ENCODE measurements at places on chromosomes 4 and X.

GRCh38 chr4:13673167-13673566 is 45.6 kb upstream of the BOD1L1 start:
- DNase-seq = no peak
- no peak overlapping the region for H3K27ac ChIP-seq
- no peaks in the 10 kb centered on the region for H3K36me3 ChIP-seq
- peaks cover 12% of the 10 kb centered on the region for H3K27me3 ChIP-seq
- no peaks in the 10 kb centered on the region for H3K4me1 ChIP-seq
- no peak overlapping the region for H3K4me3 ChIP-seq

DNA sequence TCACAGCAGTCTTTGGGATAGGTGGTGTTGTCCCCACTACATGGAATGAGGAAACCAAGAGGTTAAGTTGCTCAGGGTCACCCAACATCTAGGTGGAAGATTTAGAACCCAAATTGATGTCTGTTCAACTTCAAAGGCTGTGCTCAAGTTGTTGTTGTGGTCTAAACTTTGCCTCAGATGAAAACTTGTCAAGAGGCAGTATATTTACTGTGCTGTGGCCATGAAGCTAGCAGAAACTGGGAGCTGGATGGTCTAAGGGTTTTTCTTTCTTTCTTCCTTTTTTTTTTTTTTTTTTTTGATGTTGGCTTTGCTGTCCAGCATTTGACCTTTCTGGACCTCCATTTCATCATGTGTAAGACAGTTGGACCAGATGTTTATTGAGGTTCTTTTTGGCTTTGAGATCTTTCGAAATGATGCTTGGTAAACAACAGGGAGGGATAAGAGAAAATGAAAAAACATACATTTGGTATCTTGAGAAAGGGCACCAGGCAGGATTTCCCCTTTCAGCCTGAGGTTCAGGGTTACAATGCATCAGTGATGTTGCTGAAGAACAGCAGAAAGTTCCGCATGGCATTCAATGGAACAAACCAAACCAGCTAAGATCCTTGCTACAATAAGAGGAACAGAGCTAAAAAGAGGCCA is 166.2 kb upstream of the RPS6KA3 start:
- no peak for DNase-seq
- H3K4me1 ChIP-seq = peaks cover 28% of the 10 kb centered on the region
- no peak overlapping the region for H3K27ac ChIP-seq

- H3K4me1 ChIP-seq = peaks cover 6% of the 10 kb centered on the region
- no peaks in the 10 kb centered on the region for H3K27me3 ChIP-seq
- H3K36me3 ChIP-seq = peaks cover 30% of the 10 kb centered on the region
Observed at GRCh38 chr4:122996350-122996749, 74.0 kb upstream of the NUDT6 start.

- peaks cover 12% of the 10 kb centered on the region for H3K4me1 ChIP-seq
- no peak for DNase-seq
- H3K4me3 ChIP-seq = no peak overlapping the region
- H3K27ac ChIP-seq = no peak overlapping the region
- no peaks in the 10 kb centered on the region for H3K36me3 ChIP-seq
- H3K27me3 ChIP-seq = no peaks in the 10 kb centered on the region
Observed at GRCh38 chr4:48234575-48234974, 35.1 kb downstream of the TEC start.

GRCh38 chr4:1198098-1198844 is 25.9 kb upstream of the SPON2 start:
- no peaks in the 10 kb centered on the region for H3K27me3 ChIP-seq
- H3K36me3 ChIP-seq = peaks cover 5% of the 10 kb centered on the region
- no peak overlapping the region for H3K27ac ChIP-seq
- no peak overlapping the region for H3K4me3 ChIP-seq
- peak; percentile 3 for DNase-seq
- peaks cover 26% of the 10 kb centered on the region for H3K4me1 ChIP-seq

GRCh38 chrX:57286507-57287251 is at the start of gene FAAH2:
Gene FAAH2 (plus strand): TSS chrX:57286706. CDS start chrX:57286826, 120 bp downstream.
- H3K27me3 ChIP-seq = no peaks in the 10 kb centered on the region
- peak; percentile 79 for DNase-seq
- peaks cover 37% of the 10 kb centered on the region for H3K4me1 ChIP-seq
- H3K4me3 ChIP-seq = peak within 1 kb of the TSS; percentile 88

DNA sequence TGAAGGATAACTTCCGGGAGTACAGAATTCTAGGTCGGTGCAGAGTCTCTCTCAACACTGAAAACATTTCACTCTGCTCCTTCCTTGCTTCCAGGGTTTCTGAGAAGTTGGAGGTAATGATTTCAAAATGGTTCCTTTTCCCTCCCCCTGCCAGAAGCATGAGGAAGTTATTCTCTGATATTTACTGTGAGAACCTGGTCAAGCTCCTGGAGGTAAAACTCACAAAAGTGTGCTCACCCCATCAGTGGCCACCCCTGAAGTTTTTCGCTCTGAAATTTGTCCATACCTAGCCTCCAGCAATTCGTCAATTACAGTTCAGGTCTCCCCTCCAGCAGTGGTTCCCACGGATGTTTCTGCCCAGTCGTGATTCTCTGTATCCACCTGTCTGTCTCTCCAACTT is 16.2 kb upstream of the MECP2 start:
- H3K36me3 ChIP-seq = no peaks in the 10 kb centered on the region
- DNase-seq = no peak
- H3K4me1 ChIP-seq = peaks cover 5% of the 10 kb centered on the region
- H3K27me3 ChIP-seq = no peaks in the 10 kb centered on the region
- no peak overlapping the region for H3K27ac ChIP-seq
- H3K4me3 ChIP-seq = no peak overlapping the region

DNA sequence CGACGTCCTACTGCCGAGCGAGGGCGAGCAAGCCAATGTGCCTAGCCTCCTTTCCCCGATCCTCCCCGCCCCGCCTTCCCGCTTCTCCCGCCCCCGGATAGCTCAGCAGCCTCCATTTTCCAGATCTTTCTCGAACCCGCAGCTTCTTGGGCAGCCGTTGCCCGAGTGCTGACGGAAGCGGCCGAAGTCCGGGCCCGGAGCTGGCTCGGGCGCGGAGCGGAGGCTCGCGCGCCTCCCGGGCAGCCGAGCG is 172 bp upstream of the HSPA4L start:
- DNase-seq = peak; percentile 82
- H3K36me3 ChIP-seq = peaks cover 2% of the 10 kb centered on the region
- peak overlapping the region; percentile 74 for H3K4me3 ChIP-seq
- H3K4me1 ChIP-seq = peaks cover 14% of the 10 kb centered on the region
- H3K27ac ChIP-seq = peak overlapping the region; percentile 47

GRCh38 chrX:150766351-150767044 is 73.3 kb downstream of the MTMR1 start:
- no peak overlapping the region for H3K4me3 ChIP-seq
- no peak overlapping the region for H3K27ac ChIP-seq
- no peak for DNase-seq
- no peaks in the 10 kb centered on the region for H3K27me3 ChIP-seq
- no peaks in the 10 kb centered on the region for H3K36me3 ChIP-seq

GRCh38 chr4:75071317-75071716 is 138.4 kb downstream of the PARM1 start:
- H3K36me3 ChIP-seq = no peaks in the 10 kb centered on the region
- H3K27ac ChIP-seq = no peak overlapping the region
- H3K4me1 ChIP-seq = no peaks in the 10 kb centered on the region
- DNase-seq = no peak
- H3K4me3 ChIP-seq = no peak overlapping the region
- H3K27me3 ChIP-seq = no peaks in the 10 kb centered on the region

DNA sequence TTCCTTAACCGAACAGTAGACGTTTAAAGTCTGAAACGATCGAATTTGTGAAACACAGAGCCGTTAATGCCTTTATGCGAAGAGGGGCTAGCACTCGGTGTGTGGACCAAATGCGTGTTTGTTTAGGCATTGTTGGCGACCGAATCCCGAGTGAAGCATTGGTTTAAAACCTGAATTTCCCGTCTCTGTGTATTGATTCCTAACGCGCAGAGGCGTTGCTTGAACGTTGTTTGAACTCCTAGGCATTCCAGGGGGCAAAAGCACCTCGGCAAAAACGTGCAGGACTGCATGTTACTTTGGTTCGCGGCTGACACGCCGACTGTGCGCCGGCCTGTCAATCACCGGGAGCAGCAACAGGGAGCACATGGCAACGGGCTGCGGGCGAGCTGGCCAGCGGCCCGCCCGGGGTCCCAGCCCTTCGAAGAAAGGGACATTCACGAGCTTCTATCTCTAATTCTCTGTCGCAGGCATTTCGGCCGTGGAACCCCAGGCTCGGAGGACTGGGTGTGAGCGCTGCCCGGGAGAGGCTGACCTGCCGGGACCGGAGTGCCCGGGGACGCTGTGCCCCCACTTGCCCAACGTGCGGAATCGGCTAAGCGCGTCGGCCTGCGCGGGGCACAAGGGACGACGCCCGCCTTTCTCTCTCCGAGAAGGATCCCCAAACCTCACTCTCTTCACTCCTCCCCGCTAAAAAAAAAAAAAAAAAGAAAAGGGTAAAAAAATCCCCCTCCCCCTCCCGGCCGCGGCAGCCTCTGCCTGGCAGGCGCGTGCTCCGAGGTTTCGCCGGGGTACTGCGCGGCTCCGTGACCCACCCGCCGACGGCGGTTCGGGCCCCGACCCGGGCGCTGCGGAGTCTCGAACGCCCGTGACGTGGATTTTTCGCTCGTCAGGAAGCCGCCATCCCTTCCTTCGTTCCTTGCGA is 810 bp downstream of the SPRY1 start:
- DNase-seq = peak; percentile 81
- peaks cover 43% of the 10 kb centered on the region for H3K36me3 ChIP-seq
- H3K4me1 ChIP-seq = peaks cover 25% of the 10 kb centered on the region

DNA sequence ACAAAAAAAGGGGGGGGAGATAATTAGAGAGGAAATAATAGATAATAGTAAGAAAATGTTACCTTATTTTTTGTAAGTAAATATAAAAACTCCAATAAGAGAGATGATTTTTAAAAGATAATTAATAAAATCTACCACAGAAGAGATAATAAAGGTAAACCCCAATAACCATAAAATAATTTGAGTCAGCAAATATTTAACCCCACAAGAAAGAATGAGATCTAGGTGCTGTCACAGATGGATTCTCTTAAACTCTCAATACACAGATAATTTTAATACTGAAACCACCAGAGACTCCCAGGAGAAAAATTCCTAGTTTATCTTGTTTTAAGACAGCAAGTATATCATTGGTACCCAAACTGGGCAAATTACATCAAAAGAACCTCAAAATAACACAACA is 341.4 kb downstream of the ANK2 start:
- no peak overlapping the region for H3K27ac ChIP-seq
- no peaks in the 10 kb centered on the region for H3K36me3 ChIP-seq
- no peak overlapping the region for H3K4me3 ChIP-seq
- peaks cover 12% of the 10 kb centered on the region for H3K4me1 ChIP-seq
- peaks cover 3% of the 10 kb centered on the region for H3K27me3 ChIP-seq

DNA sequence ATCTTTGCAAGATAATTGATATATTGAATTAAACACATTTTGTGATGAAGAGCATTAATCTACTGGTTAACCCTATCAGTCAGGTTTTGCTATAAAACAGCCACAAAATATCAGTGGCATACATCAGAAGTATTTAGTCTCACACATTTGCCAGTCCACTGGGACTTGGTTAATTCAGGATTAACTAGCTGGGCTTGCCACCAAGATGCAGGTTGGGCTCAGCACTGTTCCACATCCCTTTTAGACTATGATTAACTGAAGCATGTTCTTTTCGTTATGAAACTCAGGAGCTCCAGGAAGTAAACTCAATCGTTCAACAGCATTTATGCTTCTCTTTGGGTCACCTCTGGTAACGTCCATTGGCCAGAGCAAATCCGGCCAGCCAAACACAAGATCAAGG is 538.1 kb upstream of the HS3ST1 start:
- H3K36me3 ChIP-seq = no peaks in the 10 kb centered on the region
- no peak overlapping the region for H3K4me3 ChIP-seq
- DNase-seq = no peak
- H3K27me3 ChIP-seq = no peaks in the 10 kb centered on the region
- no peaks in the 10 kb centered on the region for H3K4me1 ChIP-seq

- no peak overlapping the region for H3K27ac ChIP-seq
- H3K36me3 ChIP-seq = no peaks in the 10 kb centered on the region
- no peak overlapping the region for H3K4me3 ChIP-seq
- peaks cover 31% of the 10 kb centered on the region for H3K27me3 ChIP-seq
Observed at GRCh38 chr4:6409381-6409780, 63.0 kb downstream of the PPP2R2C start.

- no peak overlapping the region for H3K4me3 ChIP-seq
- H3K4me1 ChIP-seq = no peaks in the 10 kb centered on the region
- DNase-seq = no peak
- H3K27me3 ChIP-seq = peaks cover 5% of the 10 kb centered on the region
- H3K27ac ChIP-seq = no peak overlapping the region
Observed at GRCh38 chr4:95539106-95539505, 9.7 kb downstream of the UNC5C start.

DNA sequence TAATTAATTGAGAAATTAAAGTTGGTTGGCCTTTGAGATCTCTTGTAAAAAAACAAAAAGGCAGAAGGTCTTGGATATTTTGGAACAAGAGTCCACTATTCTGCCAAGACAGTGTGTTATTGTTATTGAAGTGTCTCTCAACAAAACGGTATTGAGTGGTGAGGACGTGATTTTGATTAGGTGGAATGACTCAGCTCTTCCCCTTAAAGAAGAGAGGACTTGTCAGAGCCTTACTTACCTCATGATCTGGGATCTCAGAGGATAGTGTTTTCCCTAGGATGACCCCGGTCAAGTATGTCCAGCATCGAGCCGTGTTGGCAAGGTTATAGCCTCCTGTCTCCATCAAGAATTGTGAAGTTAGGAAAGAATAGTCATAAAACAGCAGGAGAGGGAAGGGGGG is 110.9 kb downstream of the HDAC8 start:
- no peak overlapping the region for H3K4me3 ChIP-seq
- peaks cover 13% of the 10 kb centered on the region for H3K36me3 ChIP-seq
- H3K27ac ChIP-seq = no peak overlapping the region

DNA sequence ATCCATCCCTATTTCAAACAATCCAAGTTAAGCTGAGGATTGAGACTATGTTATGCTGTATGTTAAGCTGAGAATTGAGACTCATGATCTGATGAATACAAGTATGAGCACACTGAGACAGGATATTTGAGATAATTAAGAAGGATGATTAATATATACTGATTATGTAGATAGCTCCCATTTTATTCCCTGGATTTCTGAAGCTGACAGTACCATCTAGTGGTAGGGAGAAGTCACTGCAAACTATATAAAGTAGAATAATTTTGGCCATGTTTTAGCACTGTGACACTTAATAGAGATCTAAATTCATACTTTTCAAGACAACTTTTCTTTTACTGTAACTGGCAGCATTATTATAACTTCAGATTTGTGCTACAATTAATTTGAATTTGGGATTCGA is 63.8 kb upstream of the HPRT1 start:
- no peak overlapping the region for H3K4me3 ChIP-seq
- peaks cover 18% of the 10 kb centered on the region for H3K36me3 ChIP-seq
- no peaks in the 10 kb centered on the region for H3K4me1 ChIP-seq

- no peak for DNase-seq
Observed at GRCh38 chrX:130260316-130260715, 8.4 kb downstream of the ZNF280C start.

- peaks cover 32% of the 10 kb centered on the region for H3K4me1 ChIP-seq
- no peak for DNase-seq
- peaks cover 13% of the 10 kb centered on the region for H3K36me3 ChIP-seq
- no peak overlapping the region for H3K4me3 ChIP-seq
- H3K27ac ChIP-seq = peak overlapping the region; percentile 53
Observed at GRCh38 chr4:109429545-109429944, 4.1 kb upstream of the SEC24B start.

- H3K4me1 ChIP-seq = no peaks in the 10 kb centered on the region
- H3K36me3 ChIP-seq = no peaks in the 10 kb centered on the region
- no peaks in the 10 kb centered on the region for H3K27me3 ChIP-seq
- H3K4me3 ChIP-seq = no peak overlapping the region
Observed at GRCh38 chrX:17056868-17057608, 110.6 kb downstream of the REPS2 start.

- H3K4me3 ChIP-seq = no peak overlapping the region
- H3K27ac ChIP-seq = no peak overlapping the region
- H3K36me3 ChIP-seq = no peaks in the 10 kb centered on the region
- DNase-seq = no peak
Observed at GRCh38 chr4:58453956-58454355, 1343.8 kb upstream of the IGFBP7 start.
